ENCODE measurements at places on chromosomes 6 and 20.

GRCh38 chr6:151738267-151738666 lies 69.2 kb upstream of the ESR1 start:
- DNase-seq = no peak

GRCh38 chr6:38212579-38212978 lies 393.1 kb downstream of the ZFAND3 start:
- DNase-seq = no peak

DNA sequence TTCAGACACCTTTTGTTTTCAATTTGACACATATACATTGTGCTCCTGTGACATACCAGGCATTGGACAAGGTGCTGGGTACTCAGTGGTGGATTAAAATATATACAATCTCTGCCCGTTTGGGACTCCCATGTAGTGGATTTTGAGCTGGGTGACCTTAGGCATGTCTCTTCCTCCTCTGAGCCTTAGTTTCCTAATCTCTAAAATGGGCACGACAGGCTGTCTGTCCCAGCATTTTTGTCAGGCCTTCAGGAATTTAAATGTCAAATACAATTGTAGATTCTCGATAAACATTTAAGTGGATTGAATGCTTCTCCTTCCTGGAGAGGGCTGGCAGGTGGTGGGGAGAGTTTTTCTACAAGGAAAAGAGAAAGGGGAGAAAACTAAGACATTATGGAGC lies 22.6 kb downstream of the CDH22 start:
- no peak for DNase-seq

DNA sequence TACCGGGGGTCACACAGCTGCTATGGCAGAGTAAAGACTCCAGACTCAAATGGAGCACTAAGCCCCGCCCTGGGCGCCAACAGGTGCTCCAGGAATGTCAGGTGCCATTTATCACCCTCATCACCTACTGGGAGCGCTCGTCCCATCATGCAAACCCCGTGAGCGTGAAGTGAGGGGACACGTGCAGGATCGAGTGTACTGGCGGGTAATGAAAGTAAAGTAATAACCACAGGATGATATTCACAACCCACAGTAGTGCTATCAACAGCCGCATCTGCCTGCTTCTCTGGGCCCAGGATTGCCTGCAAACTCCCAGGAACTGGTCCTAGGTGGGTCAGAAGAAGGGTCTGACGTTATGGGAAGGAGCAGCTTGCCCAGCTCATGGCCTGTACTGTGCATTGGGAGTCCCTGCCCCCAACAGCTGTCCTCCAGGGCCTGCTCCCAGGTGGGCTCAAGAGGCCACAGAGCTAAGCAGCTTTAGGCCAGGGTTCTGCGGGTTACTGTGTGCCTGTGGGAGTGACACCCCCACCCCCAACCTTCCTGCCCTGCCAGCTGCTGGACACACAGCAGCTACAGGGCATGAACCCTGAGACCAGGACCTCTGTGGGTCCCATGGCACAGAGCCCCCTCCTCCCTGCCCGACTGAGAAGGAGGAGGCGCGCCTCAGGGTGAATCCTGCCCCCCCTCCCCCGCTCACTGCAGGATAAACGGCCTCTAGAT lies 120.5 kb upstream of the SULF2 start:
- peak; percentile 20 for DNase-seq

DNA sequence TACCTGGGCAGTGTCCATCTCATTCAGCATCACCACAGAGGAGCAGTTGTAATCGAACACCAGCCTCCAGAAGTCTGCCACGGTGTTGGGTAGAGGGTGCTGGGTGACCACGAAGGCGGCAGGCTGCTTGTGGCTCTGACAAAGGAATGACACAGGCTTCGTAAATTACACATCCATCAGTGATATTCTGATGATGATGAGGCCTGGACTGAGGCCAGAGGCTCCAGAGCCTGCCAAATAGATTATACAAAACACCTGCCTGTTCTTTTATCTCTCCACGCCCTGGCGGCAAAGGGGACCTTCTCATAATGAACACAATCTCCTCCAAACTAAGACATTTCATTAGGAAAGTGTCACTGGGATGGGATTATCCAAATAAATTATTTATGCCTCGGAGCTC lies 480.2 kb upstream of the CHD6 start:
- DNase-seq = no peak

- no peak for DNase-seq
Measured at GRCh38 chr6:46381579-46381978, 109.7 kb downstream of the RCAN2 start.

DNA sequence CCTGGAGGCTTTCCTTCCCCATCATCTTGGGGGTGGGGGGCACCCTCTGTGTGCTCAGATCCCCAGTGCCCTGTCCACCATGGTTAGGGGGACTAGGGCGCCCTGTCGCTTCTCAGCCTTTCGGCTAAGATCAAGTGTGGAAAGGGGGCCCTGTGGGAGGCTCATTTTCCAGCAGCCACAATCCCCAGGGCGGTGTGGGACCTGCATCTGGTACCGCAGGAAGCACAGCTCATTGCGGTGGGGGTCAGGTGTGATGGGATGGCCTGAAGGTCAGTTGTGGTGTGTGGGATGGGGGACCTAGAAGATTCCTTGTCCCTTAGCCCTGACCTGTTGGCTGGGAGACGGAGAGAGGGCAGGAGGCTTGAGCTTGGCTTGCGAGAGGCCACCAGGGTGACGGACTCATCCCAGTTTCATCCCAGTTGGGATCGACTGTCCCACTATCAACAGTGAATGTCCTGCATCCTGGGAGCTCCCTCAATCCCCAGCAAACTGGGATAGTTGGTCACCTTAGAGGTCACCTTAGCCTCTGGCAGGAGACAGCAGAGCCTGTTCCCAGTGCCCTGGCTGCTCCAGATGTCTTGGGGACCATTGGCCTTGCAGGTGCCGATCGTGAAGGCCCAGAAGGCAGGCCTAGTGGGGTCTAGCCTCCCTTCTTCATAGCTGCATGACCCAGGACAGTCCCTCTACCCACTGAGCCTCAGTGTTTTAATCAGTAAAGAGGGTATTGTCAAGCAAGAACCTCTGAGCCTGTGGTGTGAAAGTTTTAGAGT lies 64.5 kb upstream of the PMEPA1 start:
- DNase-seq = no peak

DNA sequence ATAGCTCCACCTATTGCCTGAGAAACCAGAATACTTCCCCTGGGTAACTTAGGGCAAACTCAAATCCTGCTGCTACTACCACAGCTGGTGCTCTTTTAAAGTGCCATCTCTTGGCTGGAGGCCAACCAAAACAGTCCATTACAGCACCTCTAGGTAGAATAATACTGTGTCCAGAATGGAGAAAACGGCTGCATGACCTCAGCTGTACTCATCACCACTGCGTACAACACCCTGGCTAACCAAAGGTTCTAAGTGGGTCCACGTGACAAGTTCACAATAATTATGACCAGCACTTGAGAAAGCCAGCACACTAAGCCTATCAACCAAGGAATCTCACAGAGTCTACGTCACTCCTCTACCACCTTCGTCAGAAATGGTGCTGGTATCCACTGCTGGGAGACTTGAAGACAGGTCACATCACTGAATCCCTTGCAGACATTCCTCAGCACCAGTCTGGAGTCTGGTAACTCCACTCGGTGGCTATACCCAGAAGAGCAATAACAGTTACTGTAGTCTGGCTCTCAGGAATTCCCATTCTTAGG lies 40.9 kb upstream of the PKIB start:
- no peak for DNase-seq

DNA sequence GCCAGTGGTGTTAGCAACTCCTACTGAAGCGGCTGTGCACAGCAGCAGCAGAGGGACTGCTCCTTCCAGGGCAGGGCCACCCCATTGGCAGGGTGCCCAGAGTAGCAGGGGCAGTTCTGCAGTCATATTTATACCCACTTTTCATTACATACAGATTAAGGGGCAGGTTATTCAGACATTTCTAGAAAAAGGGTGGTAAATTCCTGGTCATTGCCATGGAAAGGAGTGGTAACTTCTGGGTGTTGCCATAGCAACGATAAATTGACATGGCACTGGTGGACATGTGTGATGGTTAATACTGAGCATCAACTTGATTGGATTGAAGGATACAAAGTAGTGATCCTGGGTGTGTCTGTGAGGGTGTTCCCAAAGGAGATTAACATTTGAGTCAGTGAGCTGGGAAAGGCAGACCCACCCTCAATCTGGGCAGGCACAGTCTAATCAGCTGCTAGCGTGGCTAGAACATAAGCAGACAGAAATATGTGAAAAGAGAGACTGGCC lies 45.0 kb downstream of the IYD start:
- no peak for DNase-seq

GRCh38 chr6:119182875-119183274 lies 104.4 kb upstream of the FAM184A start:
- DNase-seq = no peak
